Activated CD4-positive, alpha-beta T cell treated with anti-CD3 and anti-CD28 coated beads for 36 hours (primary cell): ENCODE measurements at places on chromosomes 2 and 18. TPM values are rescaled to one million over a fixed set of nuclear protein-coding genes. Genes with fewer than 3 reads are reported as not detected.

The ALPP gene
- total RNA-seq: not detected

The CEP76 gene
- 12.5 TPM for total RNA-seq

The IL36G gene
- not detected for total RNA-seq

The RGPD4 gene
- 0.19 TPM for total RNA-seq

The RBM45 gene
- 12.9 TPM for total RNA-seq

The TSGA10 gene
- total RNA-seq: 9.4 TPM

GRCh38 chr2:18245375-18245774 lies 315.1 kb downstream of the RDH14 start:
- H3K27ac ChIP-seq: no peak overlapping the region
- no peaks in the 10 kb centered on the region for H3K36me3 ChIP-seq
- no peaks in the 10 kb centered on the region for H3K4me1 ChIP-seq
- DNase-seq: no peak

DNA sequence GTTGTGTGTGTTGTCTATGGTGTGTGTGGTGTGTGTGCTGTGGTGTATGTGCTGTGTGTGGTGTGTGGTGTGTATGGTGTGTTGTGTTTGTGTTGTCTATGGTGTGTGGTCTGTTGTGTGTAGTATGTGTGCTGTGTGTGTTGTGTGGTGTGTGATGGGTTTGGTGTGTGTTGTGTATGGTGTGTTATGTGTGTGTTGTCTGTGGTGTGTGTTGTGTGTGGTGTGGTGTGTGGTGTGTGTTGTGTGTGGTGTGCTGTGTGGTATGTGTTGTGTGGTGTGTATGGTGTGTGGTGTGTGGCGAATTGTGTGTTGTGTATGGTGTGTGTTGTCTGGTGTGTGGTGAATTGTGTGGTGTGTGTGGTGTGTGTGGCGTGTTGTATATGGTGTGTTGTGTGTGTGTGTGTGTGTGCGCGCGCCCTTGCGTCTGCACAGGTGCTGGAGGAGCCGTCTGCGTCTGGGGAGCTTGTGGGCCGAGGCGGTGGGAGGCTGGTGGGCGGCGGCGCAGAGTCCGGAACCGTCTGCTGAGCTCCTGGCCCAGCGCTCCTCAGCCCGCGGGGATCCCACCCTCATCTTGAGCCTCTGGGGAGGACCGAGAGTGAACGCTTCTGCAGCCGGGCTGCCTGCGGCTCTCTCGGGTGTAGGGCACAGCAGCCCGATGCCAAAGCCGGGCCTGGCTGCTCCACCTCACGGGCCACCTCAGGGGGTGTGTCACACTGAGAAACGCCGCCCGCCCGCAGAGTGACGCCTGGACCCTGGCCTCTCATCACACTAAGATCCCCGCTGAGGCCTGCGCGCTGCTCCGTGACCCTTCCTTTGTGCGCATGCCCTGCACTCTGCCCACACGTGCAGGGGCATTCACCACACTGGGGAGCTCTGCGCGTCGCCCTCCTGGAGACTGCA lies 8.8 kb upstream of the ADI1 start:
- no peak overlapping the region for H3K27ac ChIP-seq

DNA sequence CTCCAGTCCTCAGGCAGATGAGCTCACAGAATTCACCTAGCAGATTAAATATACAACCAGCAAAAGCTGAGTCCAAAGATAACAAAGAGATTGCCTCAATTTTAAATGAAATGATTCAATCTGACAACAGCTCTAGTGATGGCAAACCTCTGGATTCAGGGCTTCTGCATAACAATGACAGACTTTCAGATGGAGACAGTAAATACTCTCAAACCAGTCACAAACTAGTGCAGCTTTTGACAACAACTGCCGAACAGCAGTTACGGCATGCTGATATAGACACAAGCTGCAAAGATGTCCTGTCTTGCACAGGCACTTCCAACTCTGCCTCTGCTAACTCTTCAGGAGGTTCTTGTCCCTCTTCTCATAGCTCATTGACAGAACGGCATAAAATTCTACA lies 86.0 kb downstream of the PTRHD1 start:
- no peak for DNase-seq
- peaks cover 18% of the 10 kb centered on the region for H3K4me1 ChIP-seq
- H3K27ac ChIP-seq: no peak overlapping the region
- H3K36me3 ChIP-seq: peaks cover 32% of the 10 kb centered on the region

DNA sequence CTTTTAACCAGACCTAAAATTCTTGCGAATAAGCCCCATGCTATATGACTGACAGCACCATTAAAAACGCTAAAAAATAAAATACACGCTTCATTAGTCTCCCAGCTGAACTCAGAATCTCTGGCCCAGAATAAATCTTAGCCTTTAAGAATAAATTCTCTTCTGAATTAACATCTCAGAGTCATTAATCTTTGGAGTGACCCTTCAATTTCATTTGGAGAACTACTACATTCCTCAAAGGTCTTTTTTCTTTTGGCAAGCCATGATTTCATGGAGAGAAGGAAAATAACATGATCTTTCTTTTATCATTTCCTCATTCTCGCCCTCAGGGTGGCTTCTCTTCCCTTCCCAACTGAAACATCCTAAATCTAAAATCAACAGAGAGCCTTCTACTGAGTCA lies 259.0 kb downstream of the AFF3 start:
- H3K27me3 ChIP-seq: no peaks in the 10 kb centered on the region
- no peak overlapping the region for H3K4me3 ChIP-seq
- DNase-seq: no peak

- DNase-seq: no peak
- no peak overlapping the region for H3K4me3 ChIP-seq
- H3K27me3 ChIP-seq: peaks cover 6% of the 10 kb centered on the region
- no peaks in the 10 kb centered on the region for H3K4me1 ChIP-seq
- no peak overlapping the region for H3K27ac ChIP-seq
Measured at GRCh38 chr18:48336332-48336731, 72.9 kb downstream of the ZBTB7C start.

- no peak for DNase-seq
- H3K4me3 ChIP-seq: no peak overlapping the region
- H3K27ac ChIP-seq: no peak overlapping the region
- no peaks in the 10 kb centered on the region for H3K36me3 ChIP-seq
- H3K4me1 ChIP-seq: no peaks in the 10 kb centered on the region
Measured at GRCh38 chr2:1571477-1572417, 158.5 kb downstream of the TPO start.

GRCh38 chr2:7117076-7117475 lies 199.9 kb downstream of the RNF144A start:
- no peaks in the 10 kb centered on the region for H3K27me3 ChIP-seq
- H3K27ac ChIP-seq: no peak overlapping the region
- no peaks in the 10 kb centered on the region for H3K4me1 ChIP-seq
- H3K4me3 ChIP-seq: no peak overlapping the region

- no peak for DNase-seq
- no peak overlapping the region for H3K27ac ChIP-seq
- H3K36me3 ChIP-seq: peaks cover 8% of the 10 kb centered on the region
- H3K4me3 ChIP-seq: no peak overlapping the region
Measured at GRCh38 chr2:64582774-64583340, 58.7 kb downstream of the AFTPH start.

GRCh38 chr2:240023792-240024191 lies 1.4 kb downstream of the NDUFA10 start:
- H3K4me3 ChIP-seq: peak overlapping the region; percentile 91
- peak; percentile 19 for DNase-seq
- peaks cover 22% of the 10 kb centered on the region for H3K36me3 ChIP-seq
- H3K4me1 ChIP-seq: peaks cover 25% of the 10 kb centered on the region
- peaks cover 2% of the 10 kb centered on the region for H3K27me3 ChIP-seq

DNA sequence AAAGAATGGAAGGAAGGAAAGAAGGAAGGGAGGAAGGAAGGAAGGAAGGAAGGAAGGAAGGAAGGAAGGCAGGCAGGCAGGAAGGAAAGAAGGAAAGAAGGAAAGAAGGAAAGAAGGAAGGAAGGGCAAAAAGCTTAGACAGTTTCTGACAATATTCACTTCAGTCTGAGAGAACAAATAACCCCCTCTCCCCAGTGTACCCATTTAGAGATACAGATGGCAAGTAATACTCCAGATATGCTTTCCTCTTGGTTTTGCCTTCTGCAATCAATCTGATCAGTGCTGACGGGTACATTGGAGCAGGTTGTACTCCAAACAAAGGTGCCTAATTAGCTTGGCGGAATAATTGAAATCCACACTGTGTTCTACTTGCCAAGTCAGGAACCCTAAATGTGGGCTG lies 534.6 kb upstream of the TMEFF2 start:
- no peaks in the 10 kb centered on the region for H3K4me1 ChIP-seq
- H3K27me3 ChIP-seq: no peaks in the 10 kb centered on the region
- no peak for DNase-seq

DNA sequence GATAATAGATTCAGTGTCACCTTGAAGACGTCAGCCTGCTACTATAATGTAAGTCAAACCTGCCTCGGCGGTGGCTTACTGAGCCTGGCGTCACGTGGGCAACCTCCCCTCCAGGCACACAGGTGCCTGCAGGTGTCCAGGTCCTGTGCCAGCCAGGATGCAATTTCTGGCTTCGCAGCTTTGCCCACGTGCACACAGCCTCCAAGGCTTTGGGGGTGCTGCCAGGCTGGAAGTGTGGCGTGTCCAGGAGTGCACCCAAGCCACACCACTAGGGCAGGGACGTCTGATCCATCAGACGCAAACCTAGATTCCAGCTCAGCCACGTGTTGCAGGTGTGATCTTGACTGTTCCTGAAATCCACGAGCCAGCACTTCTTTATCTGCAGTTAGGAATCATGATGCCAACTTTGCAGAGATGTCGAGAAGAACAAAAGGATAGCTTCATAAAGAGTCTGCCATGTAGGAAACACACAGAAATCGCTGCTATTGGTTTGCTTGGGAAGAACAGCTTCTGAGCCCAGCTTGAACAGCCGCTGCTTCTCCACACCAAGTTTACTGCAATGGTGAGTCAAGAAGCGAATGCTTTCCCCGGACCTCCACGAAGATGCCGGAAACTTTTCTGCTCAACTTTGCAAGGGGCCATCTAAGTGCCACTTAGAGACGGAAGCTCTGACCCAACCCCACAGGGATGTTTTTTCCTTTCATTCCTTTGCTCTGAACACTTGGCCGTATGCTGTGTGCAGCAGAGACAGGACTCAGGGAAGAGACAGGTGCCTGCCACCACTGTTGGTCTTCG lies 84.2 kb upstream of the SALL3 start:
- H3K27ac ChIP-seq: no peak overlapping the region
- H3K36me3 ChIP-seq: no peaks in the 10 kb centered on the region
- no peak overlapping the region for H3K4me3 ChIP-seq
- no peaks in the 10 kb centered on the region for H3K27me3 ChIP-seq
